Renal cortex interstitium (tissue), 15 donors: ENCODE measurements at places on chromosomes 2 and 18.

GRCh38 chr2:181046833-181047232 is 66.4 kb downstream of the UBE2E3 start:
- DNase-seq = no peak

DNA sequence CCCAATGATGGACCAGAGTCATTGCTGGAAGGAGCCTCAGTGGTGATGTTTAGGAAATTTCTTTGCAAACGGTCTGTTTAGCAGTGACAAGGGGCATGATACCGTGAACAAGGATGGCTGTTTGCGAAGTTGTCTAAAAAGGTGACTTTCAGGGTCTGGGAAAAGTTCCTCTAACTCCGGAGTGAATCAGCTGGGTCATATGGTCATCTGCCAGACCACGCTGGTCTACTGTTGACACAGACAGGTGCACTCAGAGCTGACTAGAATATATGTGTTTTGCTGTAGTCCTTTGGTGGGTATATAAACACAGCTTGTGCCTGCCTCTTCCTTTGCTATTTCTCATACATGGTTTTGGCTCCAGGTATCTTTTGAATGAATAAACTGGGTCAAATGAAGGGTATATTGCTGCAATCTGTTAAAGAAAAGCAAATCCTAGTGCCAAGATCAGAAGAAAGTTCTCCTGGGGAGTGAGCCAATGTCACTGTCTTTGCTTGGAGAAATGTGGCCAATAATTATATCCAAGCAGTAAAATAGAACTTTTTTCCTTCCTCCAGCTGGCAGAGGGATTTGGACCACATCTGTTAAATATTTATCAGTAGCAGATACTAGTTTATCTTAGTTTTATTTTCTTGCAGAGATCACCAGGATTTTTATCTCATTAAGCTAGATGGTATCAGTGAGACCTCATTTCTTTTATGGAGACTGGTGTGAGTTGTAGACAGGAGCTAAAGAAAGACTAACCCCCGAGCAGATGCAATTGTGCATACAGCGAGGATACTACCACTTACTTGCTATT is 286.0 kb downstream of the TRIB2 start:
- no peak for DNase-seq

GRCh38 chr18:57845605-57846074 is 42.5 kb upstream of the ATP8B1 start:
- DNase-seq = no peak

GRCh38 chr2:166025313-166025712 is 71.7 kb upstream of the TTC21B start:
- DNase-seq = no peak

DNA sequence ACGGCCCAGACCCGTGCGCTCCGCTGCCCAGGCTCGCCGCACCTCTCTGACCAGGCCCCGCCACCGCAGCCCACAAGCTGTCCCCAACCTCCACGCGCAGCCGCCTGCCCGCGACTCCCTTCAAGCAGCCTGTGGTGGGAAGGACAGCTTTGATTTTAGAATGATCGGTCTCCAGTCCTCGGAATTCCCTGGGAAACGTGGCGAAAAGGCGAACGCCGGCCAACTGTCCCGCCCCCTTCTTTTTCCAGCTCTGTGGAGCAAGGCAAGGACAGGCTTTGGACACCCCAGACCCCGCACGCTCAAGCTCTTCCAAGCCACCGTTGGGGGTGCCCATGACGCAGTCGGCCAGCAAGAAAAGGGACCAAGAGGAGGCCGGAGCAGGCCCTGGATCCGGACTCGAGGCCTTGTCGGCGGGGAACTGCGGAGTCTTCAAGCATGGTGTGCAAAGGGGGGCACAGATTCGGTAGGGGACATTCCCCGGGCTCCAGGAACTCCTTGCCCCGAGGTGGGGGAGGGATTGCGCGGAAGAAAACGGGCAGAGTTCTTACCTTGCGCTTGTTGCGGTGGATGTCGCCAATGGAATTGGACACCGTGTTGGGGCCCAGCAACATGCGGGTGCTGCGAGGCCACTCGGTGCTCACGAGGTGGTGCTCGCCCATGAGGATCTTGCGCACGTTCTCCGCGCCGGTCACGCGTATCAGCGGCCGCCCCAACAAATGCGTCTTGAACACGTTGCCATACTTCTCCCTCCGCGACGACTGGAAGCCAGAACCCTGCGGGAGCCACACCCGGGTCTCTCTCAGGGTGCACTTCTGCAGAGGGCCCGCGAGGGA is 4.0 kb downstream of the CYP26B1 start:
- DNase-seq = no peak

GRCh38 chr2:196514641-196515040 is 124.9 kb upstream of the CCDC150 start:
- DNase-seq = no peak

DNA sequence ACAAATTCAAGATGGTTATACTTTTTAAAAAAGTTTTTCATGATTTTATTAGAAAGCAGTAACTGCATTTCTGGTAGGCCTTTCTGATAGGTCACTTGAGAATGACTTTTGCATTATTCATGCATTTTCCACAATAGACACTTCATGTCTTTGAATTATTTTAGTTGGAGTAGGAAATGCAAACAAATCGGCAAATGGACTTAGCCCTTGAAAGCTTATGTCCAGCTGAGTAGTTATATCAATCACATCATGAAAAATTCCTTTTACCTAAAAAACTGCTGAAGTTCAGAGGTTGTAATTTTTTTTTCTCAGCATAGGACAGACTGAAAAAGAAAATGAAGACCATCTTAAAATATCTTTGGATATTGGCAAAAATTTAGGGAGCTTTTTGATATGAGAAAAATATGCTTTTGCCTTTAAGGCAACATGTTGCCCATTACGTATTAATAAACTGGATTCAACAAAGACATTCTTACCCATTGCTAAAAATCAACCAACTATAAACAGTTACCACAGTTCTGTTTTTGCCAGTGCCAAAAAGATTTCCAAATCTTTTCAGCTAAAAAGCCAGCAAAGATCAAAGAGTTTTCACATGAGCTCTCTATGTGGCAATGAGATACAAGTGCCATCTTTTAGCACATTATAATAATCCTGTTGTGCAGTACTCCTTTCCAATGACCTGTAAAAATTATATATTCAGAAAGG is 45.5 kb upstream of the FRZB start:
- DNase-seq = no peak

DNA sequence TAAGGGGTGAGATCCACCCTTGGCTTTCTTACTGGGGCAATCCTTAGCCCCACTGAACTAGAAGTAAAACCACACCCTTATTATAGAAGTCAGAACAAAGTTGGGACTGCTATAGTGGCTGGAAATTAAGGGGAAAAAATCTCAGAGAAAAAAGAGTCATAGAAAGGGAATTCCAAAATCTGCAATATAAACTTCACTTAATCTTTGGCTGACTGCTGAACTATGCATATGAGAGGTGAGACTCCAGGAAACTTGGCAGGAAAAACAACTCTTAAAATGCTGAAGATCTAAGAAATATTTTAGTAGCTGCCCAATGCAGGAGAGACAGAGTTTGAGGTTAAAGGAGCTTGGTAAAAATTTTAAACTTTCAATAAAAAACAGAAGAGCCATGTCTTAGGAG is 201.8 kb upstream of the FN1 start:
- DNase-seq = no peak

DNA sequence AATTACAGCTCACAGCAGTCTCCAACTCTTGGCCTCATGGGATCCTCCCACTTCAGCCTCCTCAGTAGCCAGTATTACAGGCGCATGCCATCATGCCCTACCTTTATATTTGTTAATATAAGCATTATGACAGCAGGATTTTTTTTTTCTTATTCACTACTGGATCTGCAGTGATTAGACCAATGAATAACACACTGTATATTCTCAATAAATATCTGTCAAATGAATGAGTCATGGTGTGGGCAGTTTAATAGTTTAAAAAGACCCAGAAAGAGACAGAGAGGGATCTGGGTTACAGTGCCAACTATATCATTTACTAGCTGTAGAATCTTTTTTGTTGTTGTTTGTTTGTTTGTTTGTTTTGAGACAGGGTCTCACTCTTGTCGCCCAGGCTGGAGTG is 62.4 kb upstream of the LTBP1 start:
- no peak for DNase-seq
